Natural killer cell treated with Interleukin-12 subunit alpha and Interleukin-12 subunit beta and Interleukin-15 and Interleukin-18, amount 100 ng/mL, for 72 hours (primary cell): ENCODE measurements at places on chromosomes 2 and 18.

GRCh38 chr2:83517727-83518368, 941.2 kb downstream of the SUCLG1 start:
- DNase-seq, result no peak

GRCh38 chr2:128563348-128563687, 244.7 kb upstream of the HS6ST1 start:
- no peak for DNase-seq

GRCh38 chr2:207015901-207016300, 76.6 kb downstream of the CPO start:
- DNase-seq, result no peak

- no peak for DNase-seq
These were observed 76.9 kb upstream of the NABP1 start for GRCh38 chr2:191601060-191601459.

DNA sequence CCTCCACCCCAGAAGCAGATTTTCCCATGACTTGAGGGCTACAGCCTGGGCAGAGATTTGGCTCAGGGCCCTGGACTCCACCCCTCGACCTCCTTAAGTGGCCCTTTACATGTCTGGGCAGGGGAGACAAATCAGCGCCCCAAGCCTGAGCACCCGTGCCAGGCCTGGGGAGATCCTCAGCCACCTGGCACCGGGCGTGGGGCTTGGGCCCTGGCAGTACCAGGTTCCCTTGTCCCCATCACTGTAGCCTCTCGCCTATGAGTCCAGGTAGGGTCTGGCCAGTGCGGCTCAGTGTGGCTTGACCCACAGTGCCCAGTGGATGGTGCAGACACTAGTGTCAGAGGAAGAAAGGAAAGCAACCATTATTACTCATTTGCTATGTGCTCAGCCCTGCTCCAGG, 22.0 kb upstream of the DNMT3A start:
- peak; percentile 51 for DNase-seq

GRCh38 chr2:235538144-235538639, 44.3 kb downstream of the AGAP1 start:
- DNase-seq, result no peak

DNA sequence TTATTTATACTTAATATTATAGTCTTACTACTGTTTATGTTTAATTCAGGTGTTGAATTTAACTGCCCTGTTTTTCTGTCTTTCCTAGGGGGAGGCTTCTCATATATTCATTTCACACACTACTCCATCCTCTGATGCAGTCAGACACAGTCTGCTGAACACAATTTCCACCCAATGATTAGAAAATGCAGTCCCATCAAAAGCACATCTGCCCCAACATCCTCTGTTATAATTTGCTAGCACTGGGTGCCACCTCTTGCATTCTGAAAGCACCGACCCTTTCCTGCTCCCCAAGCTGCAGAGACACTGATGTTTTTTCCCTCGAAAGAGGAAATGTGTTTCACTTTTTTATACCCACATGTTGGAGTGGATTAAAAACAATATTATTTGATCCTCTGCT, 474.7 kb downstream of the PID1 start:
- DNase-seq, result no peak

DNA sequence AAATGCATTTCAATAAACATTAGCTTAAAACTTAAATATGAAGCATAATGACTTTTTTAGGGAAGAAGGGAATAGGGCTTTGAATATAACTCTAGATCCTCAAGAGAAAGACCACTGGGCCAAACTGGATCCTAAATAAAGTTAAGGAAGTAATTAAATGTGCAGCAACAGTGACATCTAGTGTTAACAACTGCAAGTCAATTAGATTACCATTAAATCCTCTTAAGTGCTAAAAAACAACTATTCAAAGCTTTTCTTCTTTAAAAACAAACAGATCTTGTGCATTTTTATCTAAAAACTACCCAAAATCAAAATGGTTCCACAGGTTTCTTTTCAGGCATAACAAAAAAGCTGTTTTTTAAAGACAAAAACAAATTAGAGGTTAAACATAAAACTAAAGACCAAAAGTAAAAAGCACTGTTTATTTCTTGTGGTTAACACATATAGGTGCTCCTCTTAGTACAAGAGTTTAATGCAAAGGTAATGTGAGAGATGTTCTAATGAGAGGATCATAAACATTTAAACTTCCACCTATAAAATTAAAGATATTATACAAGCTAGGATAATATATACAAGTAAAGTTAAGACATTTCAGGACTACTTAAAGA, 111.4 kb downstream of the THADA start:
- DNase-seq, result no peak

- no peak for DNase-seq
These were observed 81.5 kb downstream of the CYRIA start for GRCh38 chr2:16584084-16584483.

- DNase-seq, result no peak
These were observed 97.7 kb upstream of the TFCP2L1 start for GRCh38 chr2:121382744-121383143.

DNA sequence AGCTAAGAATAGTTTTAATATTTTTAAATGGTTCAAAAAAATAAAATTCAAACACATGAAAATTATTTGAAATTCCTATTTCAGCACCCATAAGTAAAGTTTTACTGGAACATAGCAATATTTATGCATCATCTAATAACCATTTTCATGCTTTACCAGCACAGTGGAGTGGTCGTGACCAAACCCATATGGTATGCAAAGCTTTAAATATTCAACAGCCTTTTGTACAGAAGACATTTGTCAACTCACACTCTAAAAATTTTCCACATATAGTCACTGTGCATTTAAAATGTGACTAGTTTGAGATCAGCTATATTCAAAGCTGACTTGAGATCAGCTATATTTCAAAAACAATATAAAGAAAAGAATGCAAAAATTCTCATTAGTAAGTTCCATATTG, 46.2 kb downstream of the PUM2 start:
- no peak for DNase-seq

- no peak for DNase-seq
These were observed 193.5 kb upstream of the ALKAL2 start for GRCh38 chr2:481388-481787.

DNA sequence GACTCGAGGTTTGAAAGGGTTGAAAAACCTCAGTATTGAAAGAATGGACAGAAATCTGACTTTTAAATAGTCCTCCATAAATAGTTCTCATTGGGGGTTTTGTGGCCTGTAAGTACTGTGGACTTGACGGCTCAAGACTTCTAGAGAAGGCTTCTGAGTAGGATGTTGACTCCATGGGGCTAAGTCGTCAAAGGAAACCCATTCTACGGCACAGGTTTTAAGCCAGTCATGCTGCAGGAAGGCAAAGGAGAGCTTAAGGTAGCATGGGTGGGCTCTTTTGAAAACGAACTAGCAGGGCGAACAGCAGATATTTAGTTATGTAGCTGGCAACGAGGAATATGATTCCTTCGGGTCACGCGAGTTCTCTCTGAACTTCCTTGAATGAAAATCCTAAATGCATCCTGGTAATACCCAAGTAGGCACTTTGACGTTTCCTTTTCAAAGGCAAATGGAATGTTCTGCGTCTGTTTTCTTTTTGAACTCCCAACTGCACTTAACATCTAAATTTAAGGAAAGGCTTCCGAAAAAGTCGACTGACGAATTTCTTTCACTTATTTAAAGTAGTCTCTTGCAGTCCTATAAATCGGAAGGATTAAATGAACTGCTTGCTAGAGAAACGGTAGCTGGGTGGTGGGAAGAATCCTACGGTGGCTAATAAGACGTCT, 1.1 kb upstream of the NEDD4L start:
- no peak for DNase-seq

DNA sequence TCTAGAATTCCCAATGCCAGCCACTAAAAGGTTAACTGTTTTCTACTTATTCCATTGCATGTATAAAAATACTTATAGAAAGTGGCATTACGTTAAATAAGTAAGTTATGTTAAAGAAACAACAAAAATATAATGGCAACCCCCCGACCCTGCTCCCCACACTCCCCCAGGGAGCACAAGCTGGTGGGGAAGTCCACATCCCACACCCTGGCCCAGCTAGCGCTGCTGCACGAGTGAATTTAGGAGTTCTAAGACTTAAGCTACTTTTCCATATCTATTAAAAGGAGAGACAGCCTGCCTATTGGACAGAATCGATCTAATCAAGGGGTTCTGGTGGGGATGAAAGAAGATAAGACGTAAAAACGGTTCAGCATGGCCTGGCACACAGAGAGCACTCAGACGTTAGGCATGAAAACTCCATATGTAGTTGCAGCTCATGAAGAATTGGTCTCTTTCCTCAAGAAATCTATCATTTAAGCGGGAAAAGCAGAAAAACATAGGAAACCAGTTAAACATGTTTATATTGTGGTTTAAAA, 16.6 kb downstream of the HJURP start:
- no peak for DNase-seq

DNA sequence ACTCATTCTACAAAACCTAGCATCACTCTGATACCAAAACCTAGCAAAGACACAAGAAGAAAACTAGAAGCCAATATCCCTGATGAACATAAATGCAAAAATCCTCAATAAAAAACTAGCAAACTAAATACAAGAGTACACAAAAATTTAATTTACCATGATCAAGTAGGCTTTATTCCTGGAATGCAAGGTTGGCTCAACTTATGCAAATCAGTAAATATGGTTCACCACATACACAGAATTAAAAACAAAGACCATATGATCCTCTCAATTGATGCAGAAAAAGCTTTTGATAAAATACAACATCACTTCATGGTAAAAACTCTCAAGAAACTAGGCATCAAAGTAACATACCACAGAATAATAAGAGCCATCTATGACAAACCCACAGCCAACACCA, 188.3 kb downstream of the ETAA1 start:
- no peak for DNase-seq

- no peak for DNase-seq
These were observed 87.3 kb downstream of the COLEC12 start for GRCh38 chr18:413233-413632.

DNA sequence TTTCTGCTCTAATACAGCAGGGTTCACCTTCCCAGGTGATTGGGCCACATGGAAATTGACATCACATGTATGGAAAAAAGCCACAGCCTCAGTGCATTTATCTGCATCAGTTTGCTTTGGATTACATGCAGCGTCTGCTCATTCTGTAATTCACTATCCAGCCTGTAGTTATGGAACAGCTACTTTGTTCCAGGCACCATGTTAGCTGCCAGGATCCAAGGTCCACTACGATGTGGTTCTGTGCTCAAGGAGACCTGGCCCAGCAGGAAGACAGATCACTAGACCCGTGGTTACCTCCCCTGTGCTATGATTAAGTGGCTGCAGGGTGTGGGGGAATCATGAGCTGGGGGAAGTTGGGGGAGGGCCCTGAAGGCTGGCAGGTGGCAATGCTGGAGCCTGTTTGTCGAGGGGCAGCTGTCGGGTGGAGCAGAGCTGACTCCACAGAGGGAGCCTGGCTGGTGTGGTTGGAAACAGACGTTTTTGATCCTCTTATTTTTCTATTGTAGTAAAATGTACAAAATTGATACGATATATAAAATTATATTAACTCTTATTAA, 58.6 kb downstream of the TSHZ1 start:
- DNase-seq, result no peak

DNA sequence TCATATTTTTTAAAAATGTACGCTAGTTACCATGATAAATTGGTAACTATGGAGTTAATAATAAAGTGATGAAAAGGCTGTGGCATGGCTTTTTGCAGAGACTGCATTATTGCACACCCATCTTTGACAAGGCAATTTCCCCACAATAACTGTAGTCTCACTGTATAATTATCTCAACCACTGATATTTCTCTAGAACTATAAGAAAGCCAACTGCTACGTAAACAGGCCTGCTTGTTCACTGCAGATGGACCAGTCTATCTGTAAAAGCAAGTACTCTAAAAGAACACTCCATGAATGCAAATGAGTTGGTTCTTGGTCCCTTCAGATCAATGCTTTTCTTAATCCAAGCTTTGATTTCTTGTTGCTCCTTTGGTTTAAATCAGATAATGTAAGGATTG, 218.7 kb downstream of the RBM43 start:
- no peak for DNase-seq

GRCh38 chr2:143635302-143635701, 506.1 kb downstream of the ARHGAP15 start:
- DNase-seq, result no peak

DNA sequence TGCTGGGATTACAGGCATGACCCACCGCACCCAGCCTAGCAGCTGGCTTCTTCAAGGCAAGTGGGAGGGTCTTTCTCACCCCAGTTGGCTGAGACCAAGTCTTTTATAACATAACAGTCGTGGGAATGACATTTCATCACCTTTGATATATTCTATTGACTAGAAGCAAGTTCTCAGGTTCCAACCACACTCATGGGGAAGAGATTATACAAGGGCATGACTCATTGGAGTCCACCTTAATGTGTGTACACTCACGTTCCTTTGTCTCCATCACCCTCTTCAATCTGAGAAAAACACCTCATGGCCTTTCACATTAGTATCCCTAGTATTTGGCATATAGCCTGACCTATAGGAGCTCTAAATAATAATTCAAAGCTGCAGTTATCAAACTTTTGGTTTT, 2.8 kb upstream of the BBS5 start:
- DNase-seq, result no peak

DNA sequence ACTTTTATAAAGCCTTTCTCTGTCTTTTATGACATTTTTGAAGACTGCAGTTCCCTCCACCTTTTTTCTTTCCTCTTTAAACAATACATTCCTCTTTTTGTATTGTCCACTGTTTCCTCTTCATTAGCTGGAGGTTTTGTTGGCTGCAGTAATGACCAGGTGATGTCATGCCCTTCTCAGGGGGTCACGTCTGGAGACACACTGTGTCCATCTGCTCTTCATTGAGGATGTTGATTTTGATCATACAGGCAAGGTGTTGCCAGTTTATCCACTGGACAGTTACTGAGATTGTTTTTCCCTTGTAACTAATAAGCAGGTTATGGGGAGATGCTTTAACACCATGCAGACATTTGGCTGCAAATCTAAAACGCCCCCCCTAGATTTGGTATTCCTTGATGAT, 19.8 kb downstream of the ZNF407 start:
- DNase-seq, result no peak
